ENCODE measurements at places on chromosomes 2 and 18.

DNA sequence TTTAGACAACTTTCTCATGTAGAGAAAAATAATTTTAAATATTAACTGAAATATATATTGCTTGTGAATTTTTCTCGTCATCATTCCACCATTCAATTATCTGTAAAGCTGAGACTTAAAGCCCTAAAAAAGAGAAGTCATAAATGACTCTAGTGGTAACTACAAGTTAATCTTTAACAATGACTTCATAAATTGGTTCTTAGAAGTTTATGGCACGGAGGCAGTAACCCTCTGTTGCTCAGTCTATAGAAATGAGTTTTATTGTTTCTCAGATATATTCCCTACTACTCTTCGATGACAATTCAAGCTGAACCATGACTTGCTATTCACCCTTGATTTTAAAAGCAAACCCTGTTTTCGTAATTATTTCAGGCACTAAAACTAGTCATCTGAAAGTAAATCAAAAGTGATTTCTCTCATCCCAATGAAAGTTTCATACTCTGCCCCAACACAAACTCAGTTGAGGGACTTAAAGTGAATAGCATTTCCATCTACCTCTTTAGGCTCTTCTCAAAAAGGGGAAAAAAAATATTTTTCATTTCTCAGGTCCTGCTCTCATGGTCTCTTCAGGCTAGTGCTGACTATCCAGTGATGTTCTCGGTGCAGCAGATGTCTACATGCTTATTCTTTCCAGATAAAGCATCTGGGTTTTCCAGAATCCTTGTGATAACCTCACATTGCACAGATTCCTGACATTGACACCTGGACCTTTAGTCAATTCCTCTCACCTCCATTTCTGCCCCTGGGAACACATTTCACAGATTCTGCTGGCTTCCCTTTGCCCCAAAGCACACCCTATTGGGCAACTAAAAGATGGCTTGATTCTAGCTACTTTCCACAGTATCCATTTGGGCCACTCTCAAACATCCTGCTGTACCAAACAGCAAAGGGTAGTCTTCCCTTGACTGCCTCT lies 207.8 kb upstream of the LRATD1 start:
- no peak for DNase-seq

DNA sequence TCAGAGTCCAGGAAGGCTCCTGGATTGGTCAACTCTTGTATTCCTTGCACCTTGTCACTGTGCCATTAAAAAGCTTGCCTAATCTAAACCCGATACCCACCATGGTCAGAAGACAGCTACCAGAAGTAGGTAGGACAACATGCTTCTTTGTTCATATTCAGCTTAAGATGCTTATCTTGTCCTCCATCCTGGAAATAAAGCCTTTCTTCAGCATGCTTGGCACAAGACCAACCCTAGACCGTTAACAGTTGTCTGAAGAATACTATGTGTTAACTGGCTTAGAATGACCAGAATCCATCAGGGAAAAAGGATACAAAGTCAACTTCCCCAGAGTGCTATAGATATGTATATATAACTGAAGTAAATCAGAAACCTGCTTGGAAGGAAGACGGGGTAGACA lies 193.9 kb downstream of the ZRANB3 start:
- no peak for DNase-seq

GRCh38 chr2:105078906-105079495 lies 41.1 kb downstream of the MRPS9 start:
- DNase-seq: no peak

DNA sequence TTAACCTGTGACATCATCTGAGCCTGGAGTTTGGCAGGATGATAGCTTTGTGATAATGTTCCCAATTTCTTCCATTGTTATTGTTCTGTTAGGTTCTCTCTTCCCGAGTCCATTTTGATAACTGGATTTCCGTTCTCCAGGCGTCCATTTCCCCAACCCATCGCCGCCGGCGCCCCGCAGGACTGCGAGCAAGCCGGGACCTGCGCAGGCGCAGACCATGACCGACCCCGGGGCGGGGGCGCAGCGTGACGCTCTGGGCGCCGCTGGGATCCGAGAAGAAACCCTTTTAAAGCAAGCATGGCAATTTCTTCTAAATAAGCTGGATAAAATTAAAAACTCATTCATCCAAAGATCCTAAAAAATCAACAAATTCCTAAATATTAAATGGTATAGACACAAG lies at the start of gene SLC25A52:
Gene SLC25A52, minus strand, starts transcription at position 186 of the 400 bp plus-strand sequence. CDS start 219 bp downstream, outside the sequence.
- DNase-seq: no peak
